ENCODE measurements at places on chromosomes 3 and 15. TPM values are rescaled to one million over a fixed set of nuclear protein-coding genes. Genes with fewer than 3 reads are reported as not detected.

- peak; percentile 83 for DNase-seq
Observed at GRCh38 chr3:67593761-67594234, 60.6 kb downstream of the SUCLG2 start.

CHRNB4 gene
- not detected for total RNA-seq

GRCh38 chr3:111831840-111832239, 27.2 kb upstream of the PHLDB2 start:
- DNase-seq, result peak; percentile 90

DNA sequence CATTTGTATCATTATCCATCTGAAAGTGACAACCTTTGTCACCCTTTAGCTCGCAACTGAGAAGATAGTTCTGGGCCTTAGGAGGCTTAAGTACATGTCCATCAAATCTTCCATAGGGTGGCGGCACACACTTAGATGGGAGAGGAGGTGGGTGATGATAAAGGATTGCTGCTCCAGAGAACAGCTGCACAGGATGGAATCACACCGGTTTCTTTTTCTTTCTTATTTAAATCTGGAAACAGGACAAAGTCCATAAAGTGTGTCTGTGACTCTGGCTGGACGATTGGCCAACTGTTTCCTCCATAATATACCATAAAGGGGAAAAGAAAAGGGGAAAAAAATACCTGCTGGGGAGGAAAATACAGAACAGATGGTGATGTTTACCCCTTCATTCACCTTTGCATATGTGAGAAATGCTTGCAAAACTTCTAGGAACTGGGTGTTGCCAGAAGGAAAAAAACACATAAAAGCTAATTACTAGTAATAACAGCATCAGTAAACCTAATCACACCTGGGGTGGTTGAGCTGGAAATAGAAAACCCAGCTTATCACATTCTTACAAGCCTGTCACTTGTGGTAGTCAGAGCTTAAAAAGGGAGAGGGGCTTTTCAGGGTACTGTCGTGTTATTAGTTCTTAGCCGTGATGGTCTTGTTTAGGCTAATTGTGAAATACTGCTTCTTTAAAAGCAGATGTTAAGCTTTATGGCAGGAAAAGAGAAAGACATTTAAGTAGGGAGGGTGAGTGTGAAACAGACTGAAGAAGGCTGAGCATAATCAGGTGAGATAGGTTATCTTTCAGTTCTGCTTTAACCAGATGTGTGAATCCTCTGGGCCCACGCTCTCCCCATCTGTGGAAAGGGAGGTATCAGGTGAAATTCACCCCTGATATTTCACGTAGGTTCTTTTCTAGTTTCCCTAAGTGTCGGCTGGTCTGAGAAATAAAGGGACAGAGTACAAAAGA, 16.7 kb downstream of the C2CD4A start:
- no peak for DNase-seq

- no peak for DNase-seq
Observed at GRCh38 chr3:159923336-159923735, 65.3 kb upstream of the IL12A start.

MYO5A gene
- total RNA-seq, result 54.3 TPM

- peak; percentile 37 for DNase-seq
Observed at GRCh38 chr3:122299872-122300460, 25.1 kb upstream of the CSTA start.

- DNase-seq, result peak; percentile 96
Observed at GRCh38 chr3:194577986-194578905, 55.0 kb downstream of the TMEM44 start.

IQCF5 gene
- total RNA-seq, result not detected

DNA sequence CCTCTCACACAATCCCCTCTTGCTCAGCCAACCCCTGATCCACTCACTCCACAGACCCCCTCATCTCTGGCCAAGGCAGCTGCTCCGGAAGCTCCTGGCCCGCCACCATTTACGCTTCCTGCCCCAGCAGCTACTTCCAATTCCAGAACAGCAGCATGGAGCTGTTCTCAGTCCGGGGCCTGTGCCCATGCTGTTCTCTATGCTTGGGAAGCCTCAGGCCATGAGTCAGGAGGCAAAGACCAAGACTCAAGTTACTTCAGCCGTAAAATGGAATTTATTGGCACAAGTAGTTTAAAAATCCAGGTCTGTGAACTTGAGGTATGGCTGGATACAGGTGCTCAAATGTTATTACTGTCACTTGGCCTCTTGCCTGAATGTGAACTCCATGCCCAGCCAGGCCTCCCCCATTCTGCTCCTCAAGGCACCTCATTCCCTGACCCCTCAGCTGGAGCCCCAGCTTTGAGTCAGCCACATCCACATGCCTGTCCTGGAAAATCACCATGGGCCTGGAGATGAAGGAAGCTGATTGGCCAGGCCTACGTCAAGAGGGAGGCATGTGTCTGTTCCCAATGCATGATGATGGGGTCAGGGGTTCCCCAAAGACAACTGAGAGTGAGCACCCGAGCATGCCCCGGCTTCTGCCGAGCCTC, 31.4 kb upstream of the CACNA2D2 start:
- DNase-seq, result no peak

DNA sequence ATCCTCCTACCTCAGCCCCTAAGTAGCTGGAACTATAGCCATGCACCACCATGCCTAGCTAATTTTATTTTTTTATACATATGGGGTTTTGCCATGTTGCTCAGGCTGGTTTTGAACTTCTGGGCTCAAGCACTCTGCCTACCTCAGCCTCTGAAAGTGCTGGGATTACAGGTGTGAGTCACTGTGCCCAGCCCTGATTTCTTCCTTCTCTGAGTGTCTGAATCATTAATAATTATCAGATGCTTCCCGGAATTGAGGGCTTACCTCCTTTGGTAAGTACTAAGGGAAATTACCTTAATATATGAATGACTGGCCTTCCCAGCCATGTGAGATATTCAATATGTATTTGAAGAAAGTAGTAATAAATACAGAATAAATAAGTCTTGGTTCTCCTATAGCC, 7.2 kb downstream of the CLPX start:
- DNase-seq, result no peak

EPHB1 gene
- total RNA-seq, result 2.6 TPM

DNA sequence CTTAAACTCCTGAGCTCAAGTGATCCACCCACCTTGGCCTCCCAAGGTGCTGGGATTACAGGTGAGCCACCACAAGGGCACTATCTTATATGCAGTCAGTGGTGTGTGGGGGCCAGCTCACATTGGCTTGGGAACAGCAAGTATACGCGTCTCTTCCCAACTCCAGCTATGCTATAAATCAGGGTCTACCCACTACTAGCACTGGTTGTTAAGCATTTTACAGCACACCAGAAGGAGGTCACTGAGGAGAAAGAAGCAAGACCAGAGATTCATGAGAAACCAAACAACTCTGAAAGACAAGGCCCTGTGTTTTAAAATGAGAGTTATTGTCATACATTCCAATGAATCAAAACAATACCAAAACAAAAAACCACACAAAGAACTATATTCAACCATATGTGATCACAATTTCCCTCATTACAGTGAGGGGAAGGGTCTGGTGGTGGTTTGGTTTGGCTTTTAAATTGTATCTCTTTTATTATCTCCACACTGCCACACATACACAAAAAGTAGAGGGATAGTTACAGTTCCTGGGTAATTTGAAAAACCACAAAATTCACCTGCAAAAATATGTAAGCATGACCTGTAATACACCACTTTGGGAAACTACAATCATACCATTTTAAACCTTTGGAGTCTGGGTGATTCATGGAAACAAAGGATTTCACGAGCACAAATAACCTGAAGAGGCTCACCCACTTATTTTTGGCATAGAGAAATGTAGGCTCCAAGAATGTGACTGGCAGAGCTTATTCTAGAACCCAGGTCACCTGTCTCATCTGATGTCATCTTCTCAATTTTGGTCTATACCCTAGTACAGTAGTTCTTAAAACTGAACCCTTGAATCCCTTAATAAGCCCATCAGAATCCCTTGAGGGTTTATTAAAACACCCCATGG, 5.2 kb downstream of the MAGI1 start:
- no peak for DNase-seq

SNX22 gene
- 0.12 TPM for total RNA-seq

GRCh38 chr3:23810343-23811184, 4.8 kb downstream of the UBE2E1 start:
- peak; percentile 29 for DNase-seq

FBLN2 gene
- 52.7 TPM for total RNA-seq

CD200R1L gene
- not detected for total RNA-seq

- peak; percentile 69 for DNase-seq
Observed at GRCh38 chr3:50345586-50346234, at the start of gene ZMYND10. Gene ZMYND10 (minus strand): TSS chr3:50345732. CDS start chr3:50345579, 153 bp downstream.

DNA sequence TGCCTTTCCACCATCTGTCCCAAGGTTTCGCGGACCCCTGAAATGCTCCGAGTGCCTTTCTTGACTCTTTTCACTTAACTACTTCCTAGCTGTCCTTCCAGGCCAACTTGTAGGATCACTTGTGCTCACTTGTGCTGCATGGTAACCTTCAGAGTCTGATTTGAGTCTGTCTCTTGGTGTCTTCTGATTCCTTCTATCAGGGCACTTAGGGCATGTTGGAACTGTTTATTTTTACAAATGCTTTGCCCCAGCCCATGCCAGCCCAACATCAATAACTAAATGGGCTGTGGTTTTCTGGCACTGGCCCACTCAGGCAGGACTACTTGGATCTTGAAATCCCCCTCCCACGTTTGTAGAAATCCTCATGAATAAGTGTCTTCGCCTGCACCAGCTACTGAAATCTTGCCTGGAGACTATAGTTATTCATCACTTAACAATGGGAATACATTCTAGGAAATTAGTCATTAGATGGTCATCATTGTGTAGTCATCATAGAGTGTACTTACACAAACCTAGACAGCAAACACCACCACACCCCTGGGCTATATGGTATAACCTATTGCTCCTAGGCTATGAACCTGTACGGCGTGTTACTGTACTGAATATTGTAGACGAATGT, 123.1 kb upstream of the STRIT1 start:
- peak; percentile 81 for DNase-seq

- no peak for DNase-seq
Observed at GRCh38 chr15:88073391-88073691, 183.2 kb downstream of the NTRK3 start.

Data from RPMI7951 (cell line).